ENCODE measurements at places on chromosomes 16 and 17.

- DNase-seq, result no peak
Measured at GRCh38 chr17:57464191-57464864, 208.0 kb downstream of the MSI2 start.

DNA sequence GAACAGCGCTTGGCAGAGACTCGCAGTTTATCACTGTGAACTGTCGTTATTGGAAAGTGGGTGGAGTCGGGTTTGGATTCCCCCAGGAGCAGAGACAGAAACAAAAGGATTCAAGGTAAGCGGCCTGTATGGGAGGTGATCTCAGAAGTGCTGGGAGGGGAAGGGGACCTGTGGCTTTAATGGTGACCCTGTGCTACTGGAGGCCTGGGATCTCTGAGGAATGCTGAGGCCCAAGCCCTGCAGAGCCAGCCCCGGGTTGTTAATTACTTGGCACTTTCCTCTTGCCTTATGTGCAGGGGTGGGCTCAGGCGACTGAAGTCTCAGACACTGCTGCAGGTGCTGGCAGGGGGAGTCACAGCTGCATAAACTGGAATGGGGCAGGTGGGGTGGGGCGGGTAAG, 27.4 kb downstream of the IRF8 start:
- DNase-seq, result no peak

DNA sequence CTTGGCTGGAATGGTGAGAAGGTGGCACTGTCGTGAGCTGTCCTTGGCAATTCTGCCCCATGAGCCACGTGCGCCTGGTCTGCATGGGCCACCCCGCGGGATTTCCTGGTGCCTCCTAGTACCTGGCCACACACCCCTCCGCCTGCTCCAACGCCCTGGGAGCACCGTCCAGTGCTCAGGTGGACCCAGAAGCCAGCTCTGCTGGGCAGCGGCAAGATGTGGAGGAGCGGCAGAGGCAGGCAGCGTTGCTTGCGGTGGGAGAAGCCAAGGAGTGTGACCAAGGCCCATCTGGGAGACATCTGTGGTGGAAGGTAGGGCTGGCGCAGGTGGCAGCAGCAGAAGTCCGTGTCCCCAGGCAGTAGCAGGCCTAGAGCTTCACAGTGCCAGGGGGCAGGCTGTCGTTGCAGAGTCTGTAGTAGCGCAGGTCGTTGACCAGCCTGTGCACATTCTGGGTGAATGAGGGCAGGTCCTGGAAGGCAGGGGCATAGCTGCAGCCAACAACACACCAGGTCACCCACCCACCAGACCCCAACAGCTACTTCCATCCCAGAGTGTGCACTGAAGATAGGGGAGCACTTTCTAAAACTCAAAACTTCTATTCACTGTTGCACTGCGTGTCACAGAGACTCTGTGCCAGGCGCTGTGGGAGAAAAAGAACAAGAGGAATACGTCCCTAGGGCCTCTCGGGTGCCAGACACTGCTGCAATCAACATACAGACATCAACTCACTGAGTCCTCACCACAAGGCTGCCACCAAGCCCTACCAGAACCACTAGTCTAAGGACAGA, 34.9 kb upstream of the GSG1L start:
- no peak for DNase-seq

GRCh38 chr16:2955779-2956578, 8.1 kb upstream of the KREMEN2 start:
- DNase-seq, result no peak

DNA sequence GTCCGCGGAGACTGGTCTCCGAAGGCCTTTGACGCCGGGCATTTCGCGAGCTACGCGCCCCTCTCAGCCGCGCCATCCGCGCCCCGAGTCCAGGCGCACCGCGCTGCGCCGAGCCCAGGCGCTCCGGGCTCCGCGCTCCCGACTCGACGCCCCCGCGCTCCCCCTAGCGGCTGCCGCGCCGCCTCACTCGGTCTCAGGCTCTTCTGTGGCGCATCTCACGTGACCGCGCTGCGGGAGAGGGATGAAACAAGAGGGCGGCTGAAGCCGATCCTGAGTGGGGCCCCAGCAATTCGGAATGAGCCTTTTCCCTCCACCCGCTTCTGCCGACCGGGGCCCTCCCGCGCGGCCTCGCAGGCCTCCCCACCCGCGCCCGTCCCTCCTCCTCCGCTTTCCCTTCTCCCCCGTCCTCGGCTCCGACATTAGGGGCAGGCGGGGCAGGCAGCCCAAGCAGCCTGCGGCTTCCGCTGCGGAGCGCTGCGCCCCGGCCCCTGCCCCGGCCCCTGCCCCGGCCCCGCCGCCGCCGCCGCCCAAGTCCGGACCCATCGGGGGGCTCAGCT, 42.5 kb upstream of the AMZ2 start:
- peak; percentile 28 for DNase-seq

DNA sequence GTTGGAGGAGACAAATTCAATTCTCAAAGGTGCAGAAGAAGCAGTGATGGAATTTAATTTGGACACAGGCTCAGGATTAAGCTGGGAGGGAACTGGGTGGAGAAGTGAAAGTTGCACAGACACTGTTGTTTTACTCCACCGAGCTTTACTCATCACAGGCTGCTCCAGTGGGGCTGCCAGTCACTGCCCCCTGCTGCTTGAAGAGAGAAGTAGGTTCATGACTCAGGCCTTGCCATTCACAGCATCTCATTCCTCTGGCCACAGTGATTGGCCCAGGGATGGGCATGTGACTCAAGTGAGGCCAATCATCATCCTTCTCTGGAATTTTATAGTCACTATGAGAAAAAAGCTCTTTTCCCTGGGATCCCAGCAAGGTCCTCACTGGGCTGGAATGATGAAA, 11.8 kb downstream of the GNAO1 start:
- no peak for DNase-seq

GRCh38 chr16:31700200-31700529, 172.5 kb downstream of the AHSP start:
- no peak for DNase-seq

- no peak for DNase-seq
Measured at GRCh38 chr17:35087731-35088355, 24.3 kb upstream of the RFFL start.

- DNase-seq, result no peak
Measured at GRCh38 chr16:8788578-8789172, 8.8 kb downstream of the TMEM186 start.

DNA sequence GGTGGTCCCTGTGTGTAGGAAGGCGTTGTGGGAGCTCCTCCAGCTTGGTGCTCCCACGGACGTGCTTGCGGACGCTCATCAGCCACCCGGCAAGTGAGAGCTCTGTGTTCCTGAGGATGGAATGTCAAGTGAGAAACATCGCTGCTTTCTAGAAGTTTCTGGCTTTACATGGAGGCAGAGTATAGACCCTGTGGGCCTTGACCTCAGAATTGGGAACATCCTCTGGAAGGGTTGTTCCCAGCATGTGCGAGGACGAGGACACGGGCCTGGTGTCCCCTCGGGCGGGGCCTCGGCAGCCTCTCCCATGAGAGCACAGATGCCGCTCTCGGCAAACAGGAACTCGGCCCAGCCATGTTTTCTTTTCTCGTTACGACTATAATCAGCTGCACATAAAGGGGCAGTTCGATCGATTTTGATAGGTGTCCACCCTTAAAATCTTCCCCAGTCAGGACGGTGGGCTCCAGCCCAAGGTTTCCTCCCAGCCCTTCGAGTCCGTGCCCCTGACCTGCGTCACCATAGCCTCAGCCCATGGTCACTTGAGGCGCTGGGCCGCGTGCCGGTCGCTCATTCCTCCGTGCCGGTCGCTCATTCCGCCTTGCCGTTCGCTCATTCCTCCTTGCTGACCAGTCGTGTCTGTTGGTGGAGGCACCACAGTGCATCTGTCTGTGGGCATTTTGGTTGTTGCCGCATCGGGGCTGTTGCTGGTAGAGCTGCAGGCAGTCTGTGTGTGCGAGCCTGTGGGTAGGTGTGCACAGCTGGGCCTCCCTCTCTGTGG, 91.3 kb upstream of the ZNF750 start:
- DNase-seq, result no peak

- no peak for DNase-seq
Measured at GRCh38 chr16:85984947-85985451, 86.0 kb downstream of the IRF8 start.

GRCh38 chr16:9309844-9310243, 218.4 kb downstream of the HAPSTR1 start:
- no peak for DNase-seq

GRCh38 chr17:32854832-32855389, 22.0 kb downstream of the MYO1D start:
- DNase-seq, result no peak

DNA sequence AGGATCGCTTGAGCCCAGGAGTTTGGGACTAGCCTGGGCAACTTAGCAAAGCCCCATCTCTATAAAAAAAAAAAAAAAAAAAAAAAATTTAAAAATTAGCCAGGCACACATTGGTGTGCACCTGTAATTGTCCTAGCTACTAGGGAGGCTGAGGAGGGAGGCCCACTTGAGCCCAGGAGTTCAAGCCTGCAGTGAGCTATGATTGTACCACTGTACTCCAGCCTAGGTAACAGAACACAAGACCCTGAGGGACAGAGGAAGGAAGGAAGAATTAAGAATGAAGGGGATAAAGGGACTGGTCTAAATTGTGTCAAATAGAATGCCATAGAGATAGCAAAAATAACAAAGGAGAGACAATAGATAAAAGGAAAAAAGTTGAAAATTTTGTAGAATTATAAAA, 102.8 kb downstream of the TRIM37 start:
- DNase-seq, result no peak

DNA sequence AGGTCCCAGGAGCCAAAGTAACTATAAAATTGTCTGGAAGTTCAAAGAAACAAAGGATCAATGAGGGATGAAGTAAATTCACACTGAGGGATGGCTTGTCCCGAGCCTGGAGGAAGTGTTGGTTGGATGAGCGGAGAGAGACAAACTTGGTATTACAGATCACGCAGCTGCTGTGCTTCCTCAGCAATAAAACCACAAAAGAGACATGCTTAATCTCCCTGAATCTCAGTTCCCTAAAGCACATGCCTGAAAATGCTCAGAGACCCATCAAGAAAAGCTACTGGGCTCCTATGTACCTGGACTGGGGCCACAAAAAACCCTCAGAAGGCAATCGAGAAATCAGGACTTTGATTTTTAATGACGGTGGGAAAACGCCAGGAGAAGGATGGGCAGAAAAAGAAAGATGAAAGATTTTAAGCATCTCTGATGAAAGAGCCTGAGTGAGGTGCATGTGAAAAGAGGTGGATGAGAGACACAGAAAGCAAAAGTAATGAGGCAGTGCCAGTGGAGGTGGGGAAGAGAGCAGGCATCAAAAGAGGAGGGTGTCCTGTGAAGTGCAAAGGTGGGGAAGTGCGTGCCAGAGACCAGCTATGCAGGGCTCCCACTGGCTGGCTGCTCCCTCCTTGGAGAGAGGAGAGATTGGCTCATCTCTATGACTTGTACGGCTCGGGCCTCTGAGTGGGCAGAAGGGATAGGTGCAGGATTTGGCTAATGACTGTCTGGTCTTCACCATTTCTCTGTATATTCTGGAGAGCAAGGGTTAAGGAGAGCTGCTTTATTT, 143.7 kb downstream of the ABCC12 start:
- DNase-seq, result no peak

DNA sequence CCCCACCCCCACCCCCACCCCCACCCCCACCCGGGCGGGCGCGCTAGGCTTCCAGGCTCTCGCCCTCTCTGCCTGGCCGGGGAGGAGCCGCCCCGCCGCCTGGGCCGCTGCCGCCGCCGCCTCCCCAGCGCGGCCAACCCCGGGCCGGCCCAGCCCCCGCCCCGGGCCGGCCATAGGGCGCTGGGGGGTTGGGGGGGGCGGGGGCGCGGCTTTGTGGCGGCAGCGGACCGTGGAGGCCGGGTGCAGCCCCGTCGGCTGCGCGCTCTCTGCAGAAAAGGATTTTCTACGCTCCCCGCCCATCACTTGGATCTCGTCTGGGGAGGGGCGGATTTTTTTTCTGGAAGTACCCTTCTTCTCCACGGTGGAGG, 230.9 kb downstream of the MRTFB start:
- DNase-seq, result no peak

- no peak for DNase-seq
Measured at GRCh38 chr17:60554377-60554788, 28.3 kb upstream of the APPBP2 start.

DNA sequence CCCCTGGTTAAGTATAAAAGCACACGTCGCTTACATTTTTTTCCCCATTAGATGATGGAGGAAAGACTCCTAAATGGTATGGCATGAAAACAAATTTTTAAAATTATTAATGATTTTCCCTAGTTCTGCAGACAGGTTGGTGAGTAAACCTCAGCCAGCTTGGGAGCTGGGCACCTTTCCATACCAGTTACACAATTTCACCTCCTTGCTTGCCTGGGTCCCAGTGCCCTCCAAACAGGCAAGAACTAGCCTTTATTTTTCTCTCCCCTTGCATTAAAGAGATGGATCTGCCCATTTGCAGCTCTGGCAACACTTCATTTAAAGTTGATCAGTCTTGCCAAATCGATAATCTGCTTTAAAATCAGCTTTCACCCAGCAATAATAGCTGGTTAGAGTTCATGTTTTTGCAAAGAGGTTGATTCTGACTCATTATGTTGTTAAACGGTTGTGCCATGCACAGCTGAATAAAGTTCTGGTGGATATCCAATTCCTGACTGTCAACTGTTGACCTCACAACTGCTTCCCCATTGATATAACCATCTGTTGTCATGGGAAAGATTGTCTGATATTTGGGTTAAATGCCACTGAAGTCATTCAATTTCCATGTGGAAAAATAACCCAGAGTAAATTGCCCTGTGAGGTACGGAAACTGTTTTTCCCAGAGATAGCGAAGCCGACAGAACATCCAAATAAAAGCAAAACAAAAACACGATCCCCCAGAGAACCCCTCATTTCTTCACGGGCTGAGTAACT, 1.3 kb downstream of the C17orf58 start:
- DNase-seq, result no peak

DNA sequence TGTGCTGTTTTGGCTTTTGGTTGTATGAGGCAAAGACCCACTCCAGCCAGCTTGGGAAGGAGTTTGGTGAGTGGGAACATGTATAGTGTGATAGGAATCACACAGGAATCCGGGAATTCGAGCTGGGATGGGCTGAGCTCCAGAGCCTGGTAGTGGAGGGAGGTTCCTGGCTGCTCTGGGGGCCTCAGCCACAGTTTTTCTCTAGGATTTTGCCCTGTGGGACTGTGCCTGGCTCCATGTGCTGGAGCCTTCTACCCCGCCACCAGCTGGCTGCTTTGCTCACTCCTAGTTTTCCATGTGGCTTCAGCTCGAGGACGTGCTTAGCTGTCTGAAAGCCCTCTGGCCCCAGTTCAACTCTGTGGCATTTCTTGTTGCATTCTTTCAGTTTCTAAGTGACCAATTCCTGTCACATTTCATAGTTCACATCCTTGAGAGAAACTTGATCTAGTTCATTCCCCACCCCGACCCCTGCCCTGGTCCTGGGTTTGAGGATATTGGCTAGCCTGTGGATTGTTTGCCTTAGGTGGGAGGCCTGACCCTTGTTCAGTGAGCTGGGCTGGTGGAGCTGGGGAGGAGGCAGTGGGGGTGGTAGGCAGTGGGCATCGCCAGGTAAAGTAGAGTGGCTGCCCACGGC, 5.0 kb downstream of the SEC14L1 start:
- no peak for DNase-seq

- no peak for DNase-seq
Measured at GRCh38 chr17:81379523-81379942, 15.7 kb upstream of the BAHCC1 start.

- peak; percentile 83 for DNase-seq
Measured at GRCh38 chr17:17959520-17960361, 12.5 kb downstream of the TOM1L2 start.

- peak; percentile 12 for DNase-seq
Measured at GRCh38 chr16:72961115-72961832, 86.7 kb downstream of the ZFHX3 start.

Data from kidney epithelial cell (primary cell).